ENCODE measurements at places on chromosomes 5 and 9.
A peak's percentile ranks its signal among the peaks of the same experiment; 100 is the strongest.

DNA sequence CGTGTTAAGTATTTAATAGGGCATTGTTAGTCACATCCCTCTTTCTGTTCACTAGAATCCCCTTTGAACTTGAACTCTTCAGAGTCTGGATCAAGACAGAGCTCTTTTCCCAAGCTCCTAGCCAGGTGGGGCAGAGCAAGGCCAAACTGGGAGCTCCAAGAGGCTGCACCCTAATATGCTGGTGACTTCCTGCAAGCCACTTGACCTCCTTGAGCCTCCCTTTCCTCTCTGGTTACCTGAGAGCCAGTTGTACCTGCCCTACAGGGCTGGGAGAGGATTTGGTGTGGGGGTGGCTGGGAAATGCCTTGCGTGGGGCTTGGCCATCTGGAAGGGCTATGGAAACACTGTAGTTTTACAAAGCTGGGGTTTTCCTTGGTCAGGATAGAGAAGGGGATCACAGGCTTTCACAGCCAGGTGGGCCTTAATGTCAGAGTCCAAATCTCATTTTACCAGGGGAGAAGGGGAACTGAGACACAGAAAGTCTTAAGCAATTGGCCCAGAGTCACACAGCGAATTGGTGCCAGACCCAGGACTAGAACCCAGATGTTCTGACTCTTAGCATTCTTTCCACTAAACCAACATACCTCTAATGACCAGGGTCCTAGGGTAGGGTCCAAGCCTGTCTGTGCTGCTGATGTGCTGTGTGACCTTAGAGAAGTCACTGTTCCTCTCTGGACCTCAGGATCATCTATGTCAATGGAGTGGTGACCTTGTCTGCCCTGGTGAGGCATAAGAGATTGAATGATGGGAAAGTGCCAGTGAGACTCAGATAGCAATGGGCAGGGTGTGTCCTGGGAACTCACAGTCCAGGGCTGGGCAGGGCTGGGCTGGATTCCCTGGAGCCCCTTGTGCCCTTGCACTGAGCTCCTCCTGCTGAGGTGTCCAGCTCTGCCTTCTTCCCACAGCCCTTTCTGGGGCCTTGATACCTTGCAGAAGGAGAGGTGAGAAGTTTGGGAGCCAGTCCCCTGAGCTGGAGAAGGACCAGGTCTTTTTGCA is 35.8 kb downstream of the GSN start:
- DNase-seq, result no peak

- DNase-seq, result no peak
These were observed at the start of gene MCTP1 for GRCh38 chr5:95284572-95285408. TSS of gene MCTP1 (minus strand) at chr5:95285094.

DNA sequence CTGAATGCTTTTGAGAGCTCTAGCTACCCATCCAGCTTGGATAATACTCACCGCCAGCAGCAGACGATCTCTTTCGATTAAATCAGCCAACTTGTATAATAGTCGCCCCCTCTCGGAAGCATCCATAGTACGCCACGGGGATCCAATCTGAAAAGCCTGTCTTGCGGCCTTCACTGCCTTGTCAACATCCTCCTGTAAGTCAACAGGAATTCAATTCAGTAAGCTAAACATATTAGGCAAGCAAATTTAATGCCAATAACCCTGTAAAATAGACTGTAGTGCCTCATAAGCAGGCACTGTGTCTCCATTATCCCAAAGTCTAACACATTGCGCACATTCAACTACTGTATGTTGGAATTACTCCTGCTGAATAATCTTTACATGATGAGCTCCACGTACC is 22.0 kb downstream of the ALDH1A1 start:
- DNase-seq, result no peak

DNA sequence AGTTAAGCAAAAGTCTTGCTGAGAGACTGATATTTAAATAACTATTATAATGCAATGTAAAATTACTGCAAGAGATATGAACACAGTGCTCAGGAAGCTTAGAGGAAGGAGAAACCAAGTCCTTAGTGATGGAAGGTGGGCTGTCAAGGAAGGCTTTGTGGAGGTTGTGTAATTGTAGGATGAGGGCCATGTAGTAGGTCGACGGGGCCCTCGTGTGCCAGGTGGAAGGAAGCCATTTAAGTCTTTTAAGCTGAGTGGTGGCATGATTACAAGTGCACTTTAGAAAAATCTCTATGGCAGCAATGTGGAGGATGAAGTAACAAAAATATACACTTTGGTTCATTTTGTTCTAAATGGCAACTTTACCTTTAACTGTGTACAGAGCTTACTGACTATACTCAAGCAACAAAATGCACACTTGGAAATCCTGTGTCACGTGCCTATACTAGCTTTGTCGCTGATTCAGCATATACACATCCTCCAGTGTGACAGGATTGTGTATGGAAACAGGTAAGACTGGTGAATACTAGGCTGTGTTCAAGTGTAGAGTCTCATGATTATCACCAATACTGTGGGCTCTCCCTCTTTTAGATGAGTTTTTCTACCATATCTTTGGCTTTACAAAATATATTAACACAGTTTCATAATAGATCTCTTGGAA is 78.6 kb downstream of the TMC1 start:
- DNase-seq, result no peak

DNA sequence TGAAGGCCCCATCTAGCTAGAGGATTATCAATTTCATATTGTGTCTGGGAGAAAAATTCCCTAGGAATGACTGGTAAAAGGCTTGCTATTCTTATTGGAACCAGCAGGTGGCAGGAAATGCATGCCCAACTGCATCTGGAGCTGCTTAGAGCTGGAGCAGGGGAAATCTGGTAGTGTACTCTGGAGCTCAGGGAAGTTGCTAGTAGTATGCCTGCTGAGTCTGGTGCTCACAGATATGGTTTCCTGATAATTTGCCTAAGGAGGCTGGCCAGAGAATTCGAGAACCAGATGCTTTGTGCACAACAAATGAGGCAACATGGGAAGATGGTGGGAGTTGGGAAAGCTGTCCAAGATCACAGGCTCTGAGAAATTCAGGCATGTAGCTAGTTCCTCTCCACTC is 53.7 kb downstream of the G3BP1 start:
- peak; percentile 21 for DNase-seq

DNA sequence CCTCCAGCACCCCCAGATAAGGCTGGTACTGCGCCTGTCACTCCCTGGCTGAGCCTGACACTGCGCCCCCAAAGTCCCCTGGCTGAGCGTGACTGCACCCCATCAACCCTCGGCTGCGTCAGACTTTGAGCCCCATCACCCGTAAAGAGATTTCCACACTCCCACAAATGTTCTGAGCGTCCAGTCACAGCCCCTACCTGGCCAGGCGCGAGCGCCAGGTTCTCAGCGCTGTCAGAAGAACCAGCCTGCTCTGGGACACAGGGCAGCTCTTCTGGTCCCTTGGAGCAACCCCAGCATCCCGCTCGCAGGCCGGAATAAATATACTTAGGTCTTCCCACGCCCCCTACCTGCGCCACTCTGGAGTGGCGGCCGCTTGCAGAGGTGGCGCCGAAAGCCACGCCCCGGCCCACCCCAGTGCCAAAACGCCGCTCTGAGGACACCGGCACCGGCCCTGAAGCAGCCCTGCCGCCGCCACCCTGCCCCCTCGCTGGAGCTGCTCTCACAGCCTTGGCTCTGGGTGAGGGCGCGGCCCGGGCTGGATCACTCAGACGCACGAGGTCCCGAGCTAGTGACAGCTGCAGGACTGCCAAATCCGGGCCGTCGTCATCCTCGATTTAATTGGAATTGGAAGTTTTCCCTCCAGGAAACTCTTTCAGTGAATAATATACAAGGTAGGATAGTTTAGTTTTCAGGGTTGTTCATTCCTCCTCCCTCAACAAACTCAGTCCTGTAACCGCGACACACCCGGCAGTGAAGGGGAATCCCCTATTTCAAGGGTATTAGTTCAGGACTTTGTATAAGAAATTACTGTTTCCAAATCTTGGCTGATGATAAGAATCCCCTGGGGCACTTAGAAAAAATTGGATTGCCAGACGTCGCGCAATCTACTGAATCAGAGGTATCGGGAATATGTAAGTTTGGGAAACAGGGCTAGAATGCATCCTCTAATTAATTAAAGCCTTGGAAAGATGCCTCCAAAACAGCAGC is 1.2 kb upstream of the CEMIP2 start:
- no peak for DNase-seq

DNA sequence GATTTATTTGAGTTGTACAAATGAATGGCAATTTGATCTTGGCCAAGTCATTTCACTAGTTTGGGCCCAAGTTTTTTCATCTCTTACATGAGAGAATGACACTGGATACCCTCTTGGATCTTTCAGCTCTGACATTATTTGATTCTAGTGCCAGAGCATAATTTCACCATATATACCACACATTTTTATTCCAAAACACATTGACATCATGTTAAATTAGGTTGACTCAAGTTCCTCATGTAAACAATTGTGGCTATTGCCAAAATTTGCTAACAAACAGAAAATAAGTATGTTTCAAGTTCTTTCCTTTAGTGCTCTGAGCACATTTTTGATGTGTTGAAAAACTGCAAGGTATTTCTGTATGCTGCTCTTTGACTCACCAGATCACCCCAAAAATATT is 375.8 kb downstream of the ZNF608 start:
- DNase-seq, result no peak

DNA sequence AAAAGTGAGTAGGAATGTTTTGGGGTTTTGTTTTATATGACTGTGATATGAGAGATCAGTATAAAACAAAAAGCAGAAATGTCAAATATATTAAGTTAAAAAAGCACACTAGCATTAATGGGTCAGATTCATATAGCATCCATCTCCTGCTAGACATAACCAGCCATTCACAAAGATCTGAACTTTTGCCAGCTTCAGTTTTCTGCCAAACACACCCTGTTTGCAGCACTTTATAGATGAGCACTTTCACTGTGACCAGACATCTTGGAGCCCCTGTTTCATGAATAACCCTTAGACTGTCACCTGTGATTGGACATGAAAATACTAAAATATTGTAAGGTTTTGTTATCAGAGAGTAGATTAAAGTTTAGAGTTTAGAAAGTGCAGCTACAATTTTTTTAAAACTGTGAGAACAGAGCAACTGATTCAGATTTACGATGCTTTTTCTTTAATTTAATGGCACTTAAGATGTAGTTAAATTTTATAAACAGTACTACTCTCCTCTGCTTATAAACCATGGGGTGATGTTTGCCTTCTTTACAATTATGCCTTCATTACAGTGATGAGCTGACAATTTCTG is 142.6 kb downstream of the KCTD16 start:
- no peak for DNase-seq

All from CMK (cell line).